ENCODE measurements at places on chromosomes 5 and 9.
A peak's percentile ranks its signal among the peaks of the same experiment; 100 is the strongest.

- no peak for DNase-seq
These were observed 70.0 kb downstream of the RXRA start for GRCh38 chr9:134396258-134396742.

DNA sequence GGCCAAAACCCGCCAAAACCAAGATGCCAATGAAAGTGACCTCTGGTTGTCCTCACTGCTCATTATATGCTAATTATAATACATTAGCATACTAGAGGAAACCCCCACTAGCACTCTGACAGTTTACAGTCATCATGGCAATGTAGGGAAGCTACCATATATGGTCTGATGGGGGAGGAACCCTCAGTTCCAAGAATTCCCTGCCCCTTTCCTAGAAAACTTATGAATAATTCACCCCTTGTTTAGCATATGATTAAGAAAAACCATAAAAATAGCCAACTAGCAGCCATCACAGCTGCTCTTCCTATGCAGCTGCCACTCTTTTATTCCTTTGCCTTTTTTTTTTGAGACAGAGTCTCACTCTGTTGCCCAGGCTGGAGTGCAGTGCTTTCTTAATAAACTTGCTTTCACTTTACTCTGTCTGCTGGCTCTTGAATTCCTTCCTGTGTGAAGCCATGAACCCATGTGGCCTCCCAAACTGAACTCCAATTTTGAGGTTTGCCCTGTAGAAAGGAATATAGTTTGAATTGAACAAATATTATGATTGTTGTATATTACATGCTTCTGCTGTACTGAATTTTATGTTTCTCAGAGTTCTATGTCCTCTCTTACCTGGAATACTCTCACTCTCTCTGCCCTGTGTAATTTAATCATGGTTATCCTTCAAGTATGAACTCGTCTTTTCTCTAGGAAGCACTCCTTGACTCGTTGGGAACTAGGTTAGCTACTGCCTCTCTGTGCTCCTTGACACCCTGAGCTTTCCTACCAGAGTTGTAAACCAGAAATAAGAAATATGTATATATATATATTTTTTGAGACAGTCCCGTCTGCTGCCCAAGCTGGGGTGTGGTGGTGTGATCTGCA is 59.8 kb downstream of the KIAA1958 start:
- no peak for DNase-seq

- DNase-seq, result peak; percentile 68
These were observed 10.9 kb upstream of the LAMC3 start for GRCh38 chr9:130997925-130998596.

DNA sequence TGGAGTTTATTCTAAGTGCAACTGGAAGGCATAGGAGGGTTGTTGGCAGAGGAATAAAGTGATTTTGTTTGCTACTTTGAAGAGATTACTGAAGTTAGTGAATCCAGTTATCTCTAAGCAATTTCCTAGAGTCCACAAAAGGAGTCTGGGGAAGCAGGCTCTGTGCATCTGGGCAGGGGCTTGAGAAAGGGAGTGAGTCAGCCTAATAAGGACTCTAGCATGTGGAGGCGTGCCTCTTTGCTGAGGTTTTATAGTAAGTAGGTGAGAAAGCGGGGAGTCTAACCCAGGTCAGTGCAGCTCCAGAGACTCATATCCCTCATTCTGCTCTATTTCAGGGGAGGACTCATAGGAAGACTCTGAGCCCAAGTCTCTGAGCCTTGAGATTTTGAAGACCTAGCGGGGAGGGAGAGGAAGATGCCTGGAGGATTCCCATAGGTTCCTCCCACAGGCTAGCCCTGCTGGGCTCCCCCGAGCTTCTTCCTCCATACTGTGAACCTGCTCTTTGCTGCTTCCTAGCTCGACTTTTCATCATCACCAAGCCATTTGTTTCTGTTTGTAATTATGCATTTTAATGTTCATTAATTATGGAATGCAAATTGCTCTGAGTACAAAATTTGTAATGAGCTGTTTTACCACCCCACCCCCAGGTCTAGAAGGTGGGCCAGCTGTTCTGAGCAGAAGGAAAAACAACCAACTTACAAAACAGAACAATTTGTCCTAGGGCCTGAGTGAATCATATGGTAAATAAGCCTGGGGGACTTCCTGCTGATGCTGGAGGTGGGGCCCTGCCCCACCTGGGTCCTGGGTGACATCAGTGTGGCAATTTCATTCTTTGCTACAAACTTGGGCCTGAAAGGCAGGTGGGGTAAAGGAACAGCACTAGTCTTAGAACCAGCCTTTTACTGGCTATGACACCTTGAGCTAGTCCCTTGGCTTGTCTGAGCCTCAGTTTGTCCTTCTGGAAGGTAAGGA is 150.2 kb downstream of the TRIM32 start:
- DNase-seq, result no peak

DNA sequence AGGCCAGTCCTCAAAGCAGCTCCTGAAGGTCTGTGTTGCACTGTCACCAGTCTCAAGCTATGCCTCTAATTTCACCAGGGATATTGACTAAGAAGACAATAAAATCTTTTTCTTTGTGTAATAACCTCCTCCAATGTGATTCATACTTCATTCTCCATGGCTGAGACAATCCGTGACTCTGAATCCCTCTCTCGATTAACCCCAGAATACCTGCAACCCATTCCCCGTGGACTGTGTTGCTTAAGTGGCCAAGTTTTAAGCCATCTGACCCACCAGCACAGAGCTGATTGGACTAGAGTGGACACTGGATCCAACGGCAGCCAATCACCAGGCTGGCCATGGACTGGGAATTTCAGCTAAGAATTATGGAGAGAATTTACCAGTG is 5.4 kb upstream of the CCIN start:
- peak; percentile 70 for DNase-seq

GRCh38 chr9:126057121-126057825 is 269.4 kb upstream of the MVB12B start:
- no peak for DNase-seq

- DNase-seq, result peak; percentile 69
These were observed 2.5 kb downstream of the TLE1 start for GRCh38 chr9:81686614-81687520.

DNA sequence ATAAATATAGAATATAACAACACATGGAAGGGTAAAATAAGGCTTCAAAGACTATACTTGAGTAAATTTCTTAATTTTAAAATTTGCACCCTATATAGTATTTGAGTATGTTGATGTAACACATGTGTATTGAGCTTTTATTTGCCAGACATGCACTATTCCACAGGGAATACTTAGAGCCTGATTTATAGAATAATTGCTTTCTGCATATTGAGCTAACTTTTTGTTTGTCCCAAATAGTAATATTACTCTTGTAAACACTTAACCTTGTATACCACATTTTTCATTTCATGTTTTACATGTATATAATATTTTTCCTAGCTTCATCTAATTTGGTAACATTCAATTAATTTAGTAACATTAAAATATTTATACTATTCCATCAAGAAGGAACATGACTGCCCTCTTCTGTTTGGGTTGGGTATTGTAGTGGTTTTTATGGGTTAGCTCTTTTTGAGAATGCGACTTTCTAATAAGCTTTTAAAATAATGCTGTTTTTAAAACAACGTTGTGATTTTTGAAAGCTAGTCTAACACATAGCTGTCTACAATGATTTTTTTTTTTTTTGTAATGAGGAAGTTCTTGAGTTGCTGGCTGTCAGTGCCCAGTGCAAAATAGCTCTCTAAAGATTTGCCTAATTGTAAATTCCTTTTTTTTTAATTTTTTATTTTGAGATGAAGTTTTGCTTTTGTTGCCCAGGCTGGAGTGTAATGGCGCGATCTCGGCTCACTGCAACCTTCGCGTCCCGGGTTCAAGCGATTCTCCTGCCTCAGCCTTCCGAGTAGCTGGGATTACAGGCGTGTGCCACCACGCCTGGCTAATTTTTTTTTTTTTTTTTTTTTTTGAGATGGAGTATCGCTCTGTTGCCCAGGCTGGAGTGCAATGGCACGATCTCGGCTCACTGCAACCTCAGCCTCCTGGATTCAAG is 4.8 kb downstream of the SUB1 start:
- DNase-seq, result peak; percentile 66

GRCh38 chr9:32566770-32567169 is 6.2 kb downstream of the NDUFB6 start:
- DNase-seq, result no peak

DNA sequence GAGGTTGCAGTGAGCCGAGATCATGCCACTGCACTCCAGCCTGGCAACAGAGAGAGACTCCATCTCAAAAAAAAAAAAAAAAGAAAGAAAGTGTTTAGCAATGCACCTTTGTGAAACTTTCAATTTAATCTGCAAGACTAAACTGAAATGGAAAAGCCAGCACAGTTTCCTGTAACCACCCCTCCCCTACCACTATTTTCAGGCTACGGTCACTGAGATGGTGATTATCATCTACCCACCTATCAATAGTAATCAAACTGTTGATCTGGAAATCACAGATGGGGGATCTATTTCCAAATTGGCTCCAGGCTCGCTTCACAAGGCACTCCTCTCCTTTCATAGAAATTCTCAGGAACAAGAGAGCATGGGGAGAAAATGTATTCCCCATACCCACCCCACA is 30.6 kb upstream of the IL7R start:
- DNase-seq, result no peak

GRCh38 chr9:107342476-107343161 is 59.5 kb downstream of the RAD23B start:
- DNase-seq, result no peak

All from fibroblast of skin of back (primary cell).